Choroid plexus epithelial cell (primary cell): ENCODE measurements at places on chromosomes 7 and 10.

GRCh38 chr10:34520084-34520483, 295.0 kb downstream of the PARD3 start:
- no peak for DNase-seq

- DNase-seq = no peak
Observed at GRCh38 chr7:52151559-52151958, 835.0 kb upstream of the COBL start.

- no peak for DNase-seq
Observed at GRCh38 chr10:11197266-11197712, 179.6 kb downstream of the CELF2 start.

DNA sequence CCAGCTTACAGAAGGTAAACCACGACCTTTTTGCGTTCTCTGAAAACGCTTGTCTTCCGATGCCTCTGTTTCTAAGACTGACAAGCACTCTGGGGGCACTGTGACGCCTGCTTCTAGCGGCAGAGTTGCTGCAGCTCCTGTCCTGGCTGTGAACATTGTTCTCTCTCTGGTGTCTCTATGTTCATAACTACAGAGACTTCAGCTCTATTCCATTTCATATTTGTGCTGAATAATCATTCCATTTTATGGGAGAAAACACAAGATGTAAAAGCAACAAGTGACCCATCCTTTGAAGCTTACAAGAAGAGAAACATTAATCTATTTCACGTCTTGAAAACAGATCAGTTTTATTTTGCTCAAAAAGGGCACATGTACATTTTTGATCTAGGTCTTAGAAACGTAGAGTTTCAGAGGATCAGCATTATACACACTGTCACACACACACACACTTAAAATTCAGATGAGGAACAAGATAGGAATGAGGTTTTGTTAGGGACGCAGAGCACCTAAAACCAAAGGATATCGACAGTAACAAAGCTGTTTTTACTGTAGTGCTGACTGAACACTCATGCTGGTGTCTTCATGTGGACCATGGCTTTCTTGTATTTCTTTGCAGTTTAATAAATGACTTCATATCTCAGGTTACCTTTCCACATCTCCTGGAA, 3.0 kb downstream of the IKZF1 start:
- no peak for DNase-seq
